ENCODE measurements at places on chromosomes 13 and 19.
A peak's percentile ranks its signal among the peaks of the same experiment; 100 is the strongest.

- DNase-seq: no peak
Observed at GRCh38 chr13:97515643-97516042, 81.7 kb downstream of the RAP2A start.

GRCh38 chr19:2054763-2055162 lies 3.7 kb upstream of the MKNK2 start:
- no peak for DNase-seq

GRCh38 chr19:14758816-14759215 lies 19.5 kb downstream of the ADGRE2 start:
- DNase-seq: no peak

DNA sequence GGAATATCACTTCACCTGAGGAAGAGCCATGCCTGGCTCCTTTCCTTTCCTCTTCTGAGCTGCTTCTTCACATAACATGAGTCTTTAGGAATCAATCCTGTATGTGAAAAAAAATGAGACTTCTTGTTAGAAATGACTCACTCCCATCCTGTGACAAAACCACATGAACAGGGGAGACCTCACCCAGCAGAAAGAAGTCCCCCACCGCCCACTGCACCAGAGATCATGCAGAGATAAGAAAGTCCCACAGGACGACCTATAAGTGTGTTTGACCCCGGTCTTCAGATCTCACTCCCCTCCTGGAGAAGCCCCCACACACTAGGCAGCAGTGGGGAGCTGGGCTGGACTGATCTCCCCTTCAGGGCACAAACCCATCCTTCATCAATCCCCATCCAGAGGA lies 7.8 kb downstream of the ZNF600 start:
- no peak for DNase-seq

- no peak for DNase-seq
Observed at GRCh38 chr13:84445776-84446175, 563.5 kb upstream of the SLITRK1 start.

DNA sequence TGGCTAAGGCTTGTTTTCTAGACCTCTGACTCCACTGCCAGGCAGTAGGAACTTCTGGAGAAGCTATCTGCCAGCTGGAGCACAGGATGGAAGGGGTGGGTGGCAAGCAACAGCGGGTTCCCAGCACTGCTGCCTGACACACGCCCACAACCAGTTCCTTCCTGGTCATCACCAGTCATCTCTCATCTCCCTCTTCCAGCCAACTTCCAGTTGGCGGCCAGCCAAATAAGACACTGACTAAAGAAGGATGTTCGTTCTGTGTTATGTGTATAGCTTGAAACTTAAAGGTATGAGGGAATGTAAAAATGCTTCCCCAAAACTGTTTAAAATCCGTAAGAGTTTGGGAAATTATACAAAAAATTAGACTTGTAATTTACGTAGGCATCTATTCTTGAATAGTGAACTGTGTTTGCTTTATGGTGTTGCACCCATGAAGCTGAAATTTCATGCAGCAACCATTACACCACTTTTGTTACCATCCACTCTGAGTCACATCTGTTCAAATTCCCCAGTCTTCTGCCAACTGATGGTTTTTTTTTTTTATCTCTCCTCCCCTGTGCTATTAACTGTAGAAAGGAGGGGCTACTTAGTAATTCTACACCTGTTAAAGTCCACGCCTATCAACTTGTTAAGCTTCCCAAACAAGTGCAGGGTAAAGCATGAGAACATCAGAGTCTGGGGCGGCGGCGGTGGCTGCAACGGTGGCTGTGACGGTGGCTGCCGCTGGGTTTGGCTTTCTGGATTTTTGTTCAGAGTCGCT lies 86.2 kb upstream of the FRY start:
- DNase-seq: peak; percentile 61

GRCh38 chr19:50475736-50476223 lies 527 bp upstream of the EMC10 start:
- no peak for DNase-seq

GRCh38 chr13:29336356-29336755 lies 259.1 kb downstream of the SLC7A1 start:
- DNase-seq: no peak

DNA sequence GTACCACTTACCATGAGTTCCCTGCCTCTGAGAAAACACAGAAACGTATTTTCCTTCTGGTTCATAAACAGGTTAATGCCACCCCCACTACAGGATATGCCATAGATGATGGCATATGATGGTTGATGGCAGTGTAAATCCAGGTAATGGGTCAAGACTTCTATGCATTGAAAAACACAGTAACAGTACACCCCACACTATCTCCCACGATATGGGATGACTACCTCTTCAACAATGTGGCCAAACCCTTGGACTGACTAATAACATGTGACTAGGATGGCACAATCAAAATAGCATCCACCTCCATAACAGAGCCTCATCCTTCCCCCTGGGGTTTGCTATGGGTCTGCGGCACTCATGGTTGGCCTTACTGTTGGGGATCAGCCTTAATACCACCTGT lies 22.0 kb downstream of the ZNF235 start:
- DNase-seq: no peak
